SHP77 treated with DMSO at 0.1 percent for 48 hours (cell line): ENCODE measurements at places on chromosomes 2 and 18.

GRCh38 chr2:21043744-21044532 is at the start of gene APOB:
Gene APOB, minus strand, starts transcription at chr2:21044073. Its CDS starts 128 bp downstream, at chr2:21043945.
- DNase-seq, result no peak

DNA sequence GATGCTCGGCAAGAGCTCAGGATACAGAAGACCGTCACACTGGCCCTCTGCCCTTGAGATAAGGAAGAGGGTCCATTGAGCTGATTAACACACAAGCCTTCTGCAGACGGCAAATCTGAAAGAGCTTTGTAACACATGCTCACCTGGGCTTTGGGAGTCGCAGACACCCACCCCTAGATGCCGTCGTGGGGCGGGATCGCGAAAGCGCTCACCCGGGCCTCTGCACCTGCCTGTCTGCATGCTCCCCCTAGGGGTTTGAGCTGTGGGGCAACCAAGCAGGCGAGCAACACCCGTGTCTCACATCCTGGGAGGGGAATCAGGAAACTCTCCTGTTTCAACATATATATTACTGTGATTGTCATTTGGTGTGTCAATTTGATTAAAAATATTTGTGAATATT is 99.8 kb upstream of the KCNH7 start:
- DNase-seq, result no peak

DNA sequence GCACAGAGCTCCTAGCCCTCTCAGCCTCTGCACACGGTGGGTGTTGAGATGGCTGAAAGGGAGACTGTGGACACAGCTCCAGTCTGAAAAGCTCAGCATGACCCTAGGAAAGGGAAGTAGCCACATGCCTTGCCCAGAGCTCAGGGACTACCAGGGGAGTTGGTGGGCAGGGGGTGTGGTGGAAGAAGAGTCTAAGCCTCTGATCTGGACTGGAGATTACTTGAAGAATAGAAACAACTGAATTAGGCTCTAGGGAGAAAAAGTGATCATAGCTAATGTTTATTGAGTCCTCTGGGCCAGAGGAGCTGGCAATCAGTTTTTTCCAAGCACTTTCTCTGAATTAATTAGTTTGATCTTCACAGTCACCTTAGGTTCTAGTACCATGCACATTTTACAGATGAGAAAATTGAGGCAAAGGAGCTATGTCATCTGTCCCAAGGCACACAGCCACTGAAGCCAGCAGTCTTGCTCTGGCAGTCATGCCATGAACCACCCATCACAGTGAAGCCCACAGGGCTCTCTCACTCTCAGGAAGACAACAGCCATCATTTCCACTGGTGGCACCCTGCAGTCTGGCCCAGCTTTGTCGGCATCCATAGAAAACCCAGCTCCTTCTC is 10.3 kb downstream of the SDC1 start:
- DNase-seq, result no peak

- DNase-seq, result no peak
Observed at GRCh38 chr2:113282747-113283533, 4.2 kb upstream of the PAX8 start.

GRCh38 chr2:182650704-182651103 is 65.4 kb upstream of the DNAJC10 start:
- peak; percentile 29 for DNase-seq
